ENCODE measurements at places on chromosomes 7 and 10. TPM values are rescaled to one million over a fixed set of nuclear protein-coding genes. Genes with fewer than 3 reads are reported as not detected.

The C10orf143 gene
- 8.1 TPM for polyA plus RNA-seq

The SFTPA1 gene
- polyA plus RNA-seq = not detected

The GBX1 gene
- not detected for polyA plus RNA-seq

The MORN4 gene
- 4.0 TPM for polyA plus RNA-seq

The CPED1 gene
- 8.7 TPM for polyA plus RNA-seq

The MLXIPL gene
- 95.8 TPM for polyA plus RNA-seq

The EPHB6 gene
- polyA plus RNA-seq = 6.5 TPM

The KLF14 gene
- not detected for polyA plus RNA-seq

The TNS3 gene
- 17.2 TPM for polyA plus RNA-seq

The IL6 gene
- polyA plus RNA-seq = 2.2 TPM

The GNG11 gene
- 2.0 TPM for polyA plus RNA-seq

The PAPSS2 gene
- 78.9 TPM for polyA plus RNA-seq

- no peaks in the 10 kb centered on the region for H3K4me1 ChIP-seq
- H3K36me3 ChIP-seq = no peaks in the 10 kb centered on the region
- no peaks in the 10 kb centered on the region for H3K27me3 ChIP-seq
These were observed 538.5 kb upstream of the FOXK1 start for GRCh38 chr7:4143511-4144171.

DNA sequence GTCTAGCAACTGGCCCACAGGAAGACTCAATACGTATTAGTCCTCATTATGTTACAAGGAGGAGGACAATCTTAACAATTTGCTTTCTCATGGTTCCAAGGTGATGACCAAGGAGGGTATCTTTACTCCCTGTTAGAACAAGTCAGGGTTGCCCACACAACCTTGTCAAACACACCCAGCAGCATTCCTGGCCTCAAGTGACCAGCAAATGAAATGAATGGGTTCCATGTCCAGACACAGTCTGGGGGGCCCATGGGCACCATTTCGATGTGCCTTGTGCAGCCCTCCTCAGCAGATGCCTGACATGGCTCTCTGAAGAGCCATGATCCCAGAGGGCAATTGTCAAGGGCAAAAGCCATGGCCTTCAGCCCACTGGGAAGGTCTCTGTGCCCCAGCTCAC lies 40.8 kb downstream of the ANXA8 start:
- no peaks in the 10 kb centered on the region for H3K36me3 ChIP-seq
- H3K4me1 ChIP-seq = no peaks in the 10 kb centered on the region
- no peaks in the 10 kb centered on the region for H3K27me3 ChIP-seq
- H3K27ac ChIP-seq = no peak overlapping the region
- no peak overlapping the region for H3K4me3 ChIP-seq

- H3K4me3 ChIP-seq = no peak overlapping the region
- no peaks in the 10 kb centered on the region for H3K4me1 ChIP-seq
- H3K27me3 ChIP-seq = no peaks in the 10 kb centered on the region
- H3K36me3 ChIP-seq = no peaks in the 10 kb centered on the region
- no peak for DNase-seq
These were observed 84.7 kb upstream of the IFRD1 start for GRCh38 chr7:112365551-112365950.

DNA sequence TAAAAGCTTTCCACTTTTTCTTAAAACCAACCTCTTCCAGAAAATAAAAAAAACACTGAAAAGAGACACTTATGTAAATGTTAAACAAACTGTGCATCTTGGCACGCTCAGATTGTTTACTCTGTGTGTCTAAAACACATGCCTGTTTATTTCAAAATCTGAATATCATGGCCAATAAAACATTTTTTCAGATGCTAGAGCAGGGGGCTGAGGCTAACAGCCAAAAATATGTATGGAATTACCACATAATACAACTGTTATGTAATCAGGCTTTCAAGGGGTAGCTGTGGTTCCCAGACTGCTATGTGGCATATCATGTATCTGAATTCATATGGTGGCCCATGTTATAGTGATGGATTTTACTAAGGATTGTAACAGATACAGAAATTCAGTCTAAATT lies 130.4 kb downstream of the HIBADH start:
- H3K36me3 ChIP-seq = peaks cover 4% of the 10 kb centered on the region
- no peaks in the 10 kb centered on the region for H3K4me1 ChIP-seq
- no peak overlapping the region for H3K4me3 ChIP-seq
- H3K27me3 ChIP-seq = no peaks in the 10 kb centered on the region
- no peak for DNase-seq

DNA sequence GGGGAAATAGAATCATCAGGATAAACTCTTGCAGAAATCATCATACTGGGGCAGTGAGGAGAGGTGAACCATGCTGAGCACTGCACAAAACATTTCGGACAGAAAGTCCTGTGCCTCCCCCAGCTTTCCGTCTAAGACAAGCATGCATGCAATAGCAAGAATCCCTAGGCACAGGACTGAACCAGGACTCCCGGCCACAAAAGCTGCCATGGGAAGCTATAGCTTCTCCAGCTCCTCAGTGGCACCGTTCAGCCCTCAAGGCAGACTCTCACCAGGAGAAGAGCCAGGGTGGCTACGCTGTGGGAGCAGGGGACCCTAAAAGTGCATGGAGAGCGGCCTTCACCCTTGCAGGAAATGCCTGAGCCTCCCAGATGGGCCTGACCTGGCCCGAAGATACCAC lies 70.8 kb downstream of the ASB13 start:
- no peaks in the 10 kb centered on the region for H3K27me3 ChIP-seq
- H3K36me3 ChIP-seq = no peaks in the 10 kb centered on the region
- no peaks in the 10 kb centered on the region for H3K4me1 ChIP-seq
- H3K4me3 ChIP-seq = no peak overlapping the region
- no peak overlapping the region for H3K27ac ChIP-seq

DNA sequence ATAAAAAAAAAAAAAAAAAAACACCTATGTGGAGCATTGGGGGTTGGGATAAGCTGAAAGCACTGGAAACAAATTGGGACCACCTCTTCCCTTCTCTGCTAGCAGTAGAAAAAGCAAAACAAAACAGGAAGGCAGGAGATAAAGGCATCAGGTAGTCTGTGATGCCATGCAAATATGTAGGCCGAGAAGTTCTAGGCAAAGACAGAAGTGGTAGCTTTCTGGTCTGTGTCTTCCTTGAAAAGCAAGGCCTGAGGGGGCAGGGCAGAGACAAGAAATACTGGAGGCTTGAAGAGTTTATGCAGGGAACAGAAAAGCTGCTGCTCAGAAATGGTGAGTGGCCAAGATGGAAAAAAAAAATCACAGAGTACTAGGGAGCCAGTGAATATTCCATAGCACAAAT lies 111.1 kb downstream of the ELMO1 start:
- H3K4me3 ChIP-seq = no peak overlapping the region
- no peak overlapping the region for H3K27ac ChIP-seq

GRCh38 chr7:75740846-75741497 lies 2.2 kb upstream of the HIP1 start:
- no peak overlapping the region for H3K4me3 ChIP-seq
- peak overlapping the region; percentile 56 for H3K27ac ChIP-seq
- H3K27me3 ChIP-seq = peaks cover 29% of the 10 kb centered on the region
- peak; percentile 29 for DNase-seq

- no peaks in the 10 kb centered on the region for H3K4me1 ChIP-seq
- no peak for DNase-seq
- H3K27ac ChIP-seq = no peak overlapping the region
- no peaks in the 10 kb centered on the region for H3K27me3 ChIP-seq
- no peaks in the 10 kb centered on the region for H3K36me3 ChIP-seq
These were observed 462 bp downstream of the KIAA1549 start for GRCh38 chr7:138980563-138981291.

DNA sequence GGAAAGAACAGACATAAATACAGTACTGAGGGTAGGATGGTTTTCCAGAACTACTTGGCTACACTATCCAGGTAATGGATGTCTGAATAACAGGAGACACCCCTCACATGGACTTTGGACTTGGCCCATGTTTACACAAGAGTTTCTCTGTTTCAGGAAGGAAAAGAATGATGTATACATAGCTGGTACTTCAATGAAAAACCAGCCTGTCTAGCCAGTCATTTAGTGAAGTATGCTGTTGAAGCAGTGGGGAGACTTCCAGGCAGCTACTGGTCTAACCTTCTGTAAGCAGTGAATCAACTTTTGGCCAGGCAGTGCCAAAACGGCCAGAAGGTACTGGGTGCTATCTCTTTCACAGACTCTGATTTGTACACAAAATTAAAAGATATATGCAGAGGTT lies 135.0 kb downstream of the MBL2 start:
- no peaks in the 10 kb centered on the region for H3K27me3 ChIP-seq
- no peaks in the 10 kb centered on the region for H3K4me1 ChIP-seq
- peak; percentile 63 for DNase-seq
- no peak overlapping the region for H3K4me3 ChIP-seq
- H3K27ac ChIP-seq = no peak overlapping the region

DNA sequence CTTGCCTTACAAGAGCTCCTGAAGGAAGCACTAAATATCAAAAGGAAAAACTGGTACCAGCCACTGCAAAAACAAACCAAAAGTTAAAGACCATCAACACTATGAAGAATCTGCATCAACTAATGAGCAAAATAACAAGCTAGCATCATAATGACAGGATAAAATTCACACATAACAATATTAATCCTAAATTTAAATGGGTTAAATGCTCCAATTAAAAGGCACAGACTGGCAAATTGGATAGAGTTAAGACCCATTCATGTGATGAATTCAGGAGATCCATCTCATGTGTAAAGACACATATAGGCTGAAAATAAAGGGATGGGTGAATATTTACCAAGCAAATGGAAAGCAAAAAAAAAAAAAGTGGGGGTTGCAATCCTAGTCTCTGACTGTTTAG lies 29.6 kb downstream of the COG5 start:
- H3K27ac ChIP-seq = no peak overlapping the region
- no peaks in the 10 kb centered on the region for H3K4me1 ChIP-seq
- H3K27me3 ChIP-seq = no peaks in the 10 kb centered on the region
- no peak for DNase-seq
- peaks cover 13% of the 10 kb centered on the region for H3K36me3 ChIP-seq
- no peak overlapping the region for H3K4me3 ChIP-seq

GRCh38 chr7:124697746-124698145 lies 67.8 kb downstream of the GPR37 start:
- no peaks in the 10 kb centered on the region for H3K36me3 ChIP-seq
- no peak for DNase-seq
- no peaks in the 10 kb centered on the region for H3K27me3 ChIP-seq
- H3K27ac ChIP-seq = no peak overlapping the region
- H3K4me1 ChIP-seq = no peaks in the 10 kb centered on the region
- H3K4me3 ChIP-seq = no peak overlapping the region

GRCh38 chr10:87656431-87657072 lies 3.1 kb upstream of the PAPSS2 start:
- H3K27me3 ChIP-seq = peaks cover 2% of the 10 kb centered on the region
- DNase-seq = peak; percentile 62
- no peak overlapping the region for H3K4me3 ChIP-seq
- no peaks in the 10 kb centered on the region for H3K4me1 ChIP-seq
- H3K27ac ChIP-seq = no peak overlapping the region
- H3K36me3 ChIP-seq = no peaks in the 10 kb centered on the region

- H3K4me3 ChIP-seq = no peak overlapping the region
- no peak overlapping the region for H3K27ac ChIP-seq
- no peaks in the 10 kb centered on the region for H3K36me3 ChIP-seq
- DNase-seq = no peak
- H3K27me3 ChIP-seq = no peaks in the 10 kb centered on the region
- H3K4me1 ChIP-seq = no peaks in the 10 kb centered on the region
These were observed 138.3 kb downstream of the CCDC71L start for GRCh38 chr7:106522696-106523095.

GRCh38 chr7:12052211-12052610 lies 158.9 kb upstream of the TMEM106B start:
- H3K4me1 ChIP-seq = no peaks in the 10 kb centered on the region
- H3K27ac ChIP-seq = no peak overlapping the region
- DNase-seq = no peak
- H3K27me3 ChIP-seq = no peaks in the 10 kb centered on the region

DNA sequence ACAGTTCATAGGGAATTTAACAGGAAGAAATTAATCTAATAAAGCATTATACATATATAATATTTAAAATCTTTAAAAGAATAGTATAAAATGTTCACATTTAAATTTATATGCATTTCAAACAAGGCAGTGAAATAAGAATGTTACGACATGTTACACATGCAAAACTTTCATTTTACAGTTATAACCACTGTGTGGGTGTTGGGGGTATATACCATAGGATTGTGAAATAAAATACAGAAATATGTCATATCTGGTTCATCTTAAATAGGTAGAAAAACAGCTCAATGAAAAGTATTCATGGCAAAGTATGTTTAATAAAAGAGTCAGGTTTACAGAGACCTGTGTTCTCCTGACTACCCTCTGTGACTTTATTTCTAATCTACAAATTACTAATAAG lies 45.6 kb downstream of the CHCHD3 start:
- no peak overlapping the region for H3K27ac ChIP-seq
- no peaks in the 10 kb centered on the region for H3K36me3 ChIP-seq
- H3K27me3 ChIP-seq = no peaks in the 10 kb centered on the region
- DNase-seq = no peak
- no peak overlapping the region for H3K4me3 ChIP-seq

- no peak overlapping the region for H3K27ac ChIP-seq
- H3K4me3 ChIP-seq = no peak overlapping the region
- H3K27me3 ChIP-seq = no peaks in the 10 kb centered on the region
- no peaks in the 10 kb centered on the region for H3K36me3 ChIP-seq
- DNase-seq = no peak
These were observed 76.0 kb upstream of the IL6 start for GRCh38 chr7:22651036-22651435.

- no peaks in the 10 kb centered on the region for H3K36me3 ChIP-seq
- H3K27ac ChIP-seq = no peak overlapping the region
- H3K4me1 ChIP-seq = no peaks in the 10 kb centered on the region
- H3K4me3 ChIP-seq = no peak overlapping the region
- DNase-seq = no peak
These were observed 109.6 kb upstream of the DGKB start for GRCh38 chr7:15012135-15012534.

- peaks cover 4% of the 10 kb centered on the region for H3K36me3 ChIP-seq
- no peak for DNase-seq
- H3K4me1 ChIP-seq = no peaks in the 10 kb centered on the region
- H3K27me3 ChIP-seq = no peaks in the 10 kb centered on the region
- no peak overlapping the region for H3K4me3 ChIP-seq
- H3K27ac ChIP-seq = no peak overlapping the region
These were observed 74.1 kb downstream of the ZMYND11 start for GRCh38 chr10:209357-209756.

DNA sequence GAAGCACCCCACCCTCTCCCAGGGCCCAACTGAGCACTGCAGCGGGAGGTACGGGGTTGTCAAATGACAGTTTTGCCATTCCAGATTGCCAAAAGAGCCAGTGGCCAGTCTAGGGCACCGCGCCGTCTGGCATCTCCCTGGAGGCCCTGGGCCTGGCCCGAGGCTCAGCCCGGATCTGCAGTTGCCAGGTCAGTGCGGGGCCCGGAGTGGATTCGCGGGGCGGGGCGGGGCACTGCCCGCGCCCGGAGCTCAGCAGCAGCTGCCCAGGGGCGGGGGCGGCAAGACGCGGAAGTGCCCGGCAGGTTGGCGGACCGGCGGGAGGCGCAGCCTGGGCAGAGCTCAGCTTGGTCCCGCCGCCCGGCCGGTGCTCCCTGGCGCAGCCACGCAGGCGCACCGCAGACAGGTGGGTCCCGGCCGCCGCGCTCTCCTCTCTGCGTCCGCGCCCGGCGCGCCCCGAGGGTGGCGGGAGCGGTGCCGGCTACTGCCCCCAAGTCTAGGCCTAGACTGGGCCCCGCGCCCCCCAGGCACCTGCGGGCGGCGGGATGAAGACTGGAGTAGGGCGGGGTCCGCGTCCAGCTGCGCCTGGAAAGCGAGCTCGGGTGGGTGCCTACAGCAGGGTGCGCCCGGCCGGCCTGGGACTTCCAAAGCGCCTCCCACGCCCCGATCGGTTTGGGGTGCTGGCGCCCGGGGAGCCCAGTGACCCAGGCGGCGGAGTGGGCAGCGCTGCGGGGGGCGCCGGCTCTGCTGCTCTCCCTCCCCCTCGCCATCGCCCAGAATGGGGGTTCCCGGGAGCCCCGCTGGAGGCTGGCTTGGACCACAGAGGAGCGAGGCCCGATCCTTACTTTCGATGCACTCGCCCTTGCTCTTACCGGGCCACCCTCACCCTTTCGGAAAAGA lies at the start of gene IRF5:
TSS of gene IRF5 (plus strand) at position 281 of the 897 bp plus-strand sequence. CDS start 4,155 bp downstream, outside the sequence.
- peak within 1 kb of the TSS; percentile 63 for H3K4me3 ChIP-seq
- peaks cover 31% of the 10 kb centered on the region for H3K4me1 ChIP-seq
- peak; percentile 61 for DNase-seq

All from small intestine (tissue), 16 donors.